Activated T-cell treated with anti-CD3 and anti-CD28 coated beads for 1 hour (primary cell): ENCODE measurements at places on chromosomes 1 and 21.

GRCh38 chr1:27588256-27589232 is 15.4 kb downstream of the AHDC1 start:
- no peak for DNase-seq

DNA sequence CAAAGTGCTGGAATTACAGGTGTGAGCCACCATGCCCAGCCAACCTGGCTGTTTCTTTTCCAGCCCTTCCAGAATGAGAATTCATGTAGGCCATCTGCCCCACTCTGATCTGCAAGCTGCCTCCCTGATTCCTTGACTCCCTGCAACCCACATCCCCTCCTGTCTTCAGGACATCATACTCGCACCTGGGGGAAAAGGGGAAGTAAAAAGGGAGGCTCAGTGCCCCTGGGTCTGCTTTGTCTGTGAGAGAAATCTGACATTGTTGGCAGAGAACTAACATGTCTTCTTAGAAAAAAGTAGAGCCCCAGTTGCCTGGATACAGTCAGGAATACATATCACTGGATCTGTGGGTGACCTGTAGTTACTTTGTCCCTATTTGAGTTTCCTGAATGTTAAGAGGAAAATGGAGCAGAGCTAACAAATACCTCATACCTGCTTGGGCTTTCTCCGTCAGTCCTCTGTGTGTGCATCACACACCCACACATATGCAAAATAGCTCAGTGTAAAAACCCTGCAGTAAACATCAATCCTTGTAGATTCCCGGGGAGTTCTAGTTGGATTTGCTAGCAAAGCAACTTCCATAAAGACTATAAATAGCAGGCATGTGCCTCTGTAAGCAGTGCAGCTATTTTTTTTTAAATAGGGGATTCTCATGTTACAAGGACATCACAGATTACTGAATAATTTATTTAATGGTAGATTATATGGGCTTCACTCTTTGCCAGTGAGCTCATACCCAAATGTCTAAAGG is 62.9 kb downstream of the TEX35 start:
- no peak for DNase-seq

DNA sequence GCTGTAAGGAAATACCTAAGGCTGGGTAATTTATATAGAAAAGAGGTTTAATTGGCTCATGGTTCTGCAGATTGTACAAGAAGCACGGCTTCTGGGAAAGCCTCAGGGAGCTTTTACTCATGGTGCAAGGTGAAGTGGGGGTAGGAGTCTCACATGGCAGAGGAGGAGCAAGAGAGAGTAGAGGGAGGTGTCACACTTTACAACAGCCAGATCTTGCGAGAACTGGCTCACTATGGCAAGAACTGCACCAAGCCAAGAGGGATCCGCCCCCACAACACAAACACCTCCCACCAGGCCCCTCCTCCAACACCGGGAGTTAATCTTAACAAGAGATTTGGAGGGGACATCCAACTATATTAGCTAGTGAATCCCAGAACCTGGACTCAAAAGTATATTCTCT is 135.4 kb upstream of the SOD1 start:
- DNase-seq, result no peak

DNA sequence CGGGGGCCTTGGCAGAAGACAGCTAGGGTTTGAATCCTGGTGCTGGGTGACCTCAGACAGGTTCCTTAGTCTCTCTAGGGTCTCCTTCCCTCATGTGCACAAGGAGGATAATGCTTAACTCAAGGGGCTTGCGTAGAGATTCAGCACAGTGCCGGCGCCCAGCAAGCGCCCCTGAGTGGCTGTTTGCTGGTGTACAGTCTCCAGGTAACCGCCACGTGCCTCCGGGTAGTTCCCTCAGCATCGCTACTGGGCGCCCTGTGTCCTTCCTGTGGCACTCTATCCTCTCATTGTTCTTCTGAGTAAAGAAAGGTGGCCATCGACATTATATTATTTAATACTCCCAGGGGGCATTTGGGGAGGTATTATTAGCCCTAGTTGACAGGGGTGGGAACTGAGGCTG is 80.9 kb downstream of the NENF start:
- DNase-seq, result no peak

GRCh38 chr1:229024528-229025130 is 246.3 kb upstream of the RAB4A start:
- no peak for DNase-seq

DNA sequence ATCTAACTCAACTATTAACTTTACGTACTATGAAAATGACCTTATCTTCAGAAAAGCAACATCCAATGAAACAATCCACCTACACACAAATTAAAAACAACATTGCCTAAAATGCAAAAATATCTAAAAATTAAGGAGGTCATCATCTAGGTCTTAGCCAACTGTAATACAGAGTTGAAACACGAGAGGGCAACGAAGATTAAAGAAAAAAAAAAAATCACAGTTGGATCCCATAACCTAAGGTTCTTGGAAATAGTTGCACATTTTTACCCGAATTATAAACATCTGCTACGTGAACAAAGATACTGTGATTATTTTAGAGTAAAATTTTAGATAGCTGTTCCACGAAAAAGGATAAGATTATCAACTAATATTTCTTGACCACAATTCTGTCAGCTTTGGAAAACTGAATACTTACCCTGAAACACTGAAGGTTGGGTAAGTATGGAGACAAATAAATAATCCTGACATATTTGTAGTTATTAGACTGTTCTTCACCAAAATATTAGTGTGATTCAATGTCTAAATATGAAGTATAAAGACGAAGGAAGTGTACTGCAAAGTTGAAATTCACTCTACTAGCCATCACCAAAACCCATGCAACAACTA is 88.0 kb upstream of the AK4 start:
- DNase-seq, result no peak
